ENCODE measurements at places on chromosomes 11 and 22.

DNA sequence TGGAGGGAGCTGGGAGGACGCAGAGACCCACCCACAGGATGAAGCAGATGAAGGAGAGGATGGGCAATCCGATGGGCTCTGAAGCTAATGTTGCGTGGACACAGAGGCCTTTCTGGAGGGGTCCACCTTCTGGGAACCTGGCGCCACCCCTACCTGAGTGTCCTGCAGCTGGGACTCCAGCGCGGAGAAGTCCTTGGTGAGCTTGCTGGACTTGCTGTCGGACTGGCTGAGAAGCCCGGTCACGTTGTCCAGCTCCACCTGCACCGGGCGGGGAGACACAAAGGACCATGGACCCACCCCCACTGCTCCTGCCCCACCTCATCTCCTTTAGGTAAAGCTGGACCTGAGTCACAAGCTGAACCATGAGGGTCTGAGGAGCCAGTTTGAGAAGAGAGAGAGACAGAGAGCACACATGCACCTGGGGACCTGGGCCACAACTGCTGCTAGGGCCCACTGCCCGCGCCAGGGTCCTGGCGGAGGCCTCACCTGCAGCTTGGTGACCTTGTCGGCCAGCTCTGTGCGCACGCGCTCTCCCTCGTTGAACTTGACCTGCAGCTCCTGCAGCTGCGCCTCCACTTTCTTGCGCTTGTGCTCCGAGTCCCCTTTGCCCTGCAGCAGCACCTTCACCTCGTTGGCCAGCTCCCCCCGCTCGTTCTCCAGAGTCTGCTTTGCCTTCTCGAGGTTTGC is 40.8 kb downstream of the APOL1 start:
- no peak for DNase-seq

- no peak for DNase-seq
Measured at GRCh38 chr11:108838792-108839105, 173.9 kb downstream of the DDX10 start.

- no peak for DNase-seq
Measured at GRCh38 chr11:7261578-7261977, 9.9 kb downstream of the SYT9 start.

GRCh38 chr11:64298966-64299846 is 952 bp upstream of the CATSPERZ start:
- no peak for DNase-seq

- no peak for DNase-seq
Measured at GRCh38 chr11:57641011-57641807, 8.5 kb downstream of the YPEL4 start.

- no peak for DNase-seq
Measured at GRCh38 chr22:33896575-33897447, 23.5 kb downstream of the LARGE1 start.

DNA sequence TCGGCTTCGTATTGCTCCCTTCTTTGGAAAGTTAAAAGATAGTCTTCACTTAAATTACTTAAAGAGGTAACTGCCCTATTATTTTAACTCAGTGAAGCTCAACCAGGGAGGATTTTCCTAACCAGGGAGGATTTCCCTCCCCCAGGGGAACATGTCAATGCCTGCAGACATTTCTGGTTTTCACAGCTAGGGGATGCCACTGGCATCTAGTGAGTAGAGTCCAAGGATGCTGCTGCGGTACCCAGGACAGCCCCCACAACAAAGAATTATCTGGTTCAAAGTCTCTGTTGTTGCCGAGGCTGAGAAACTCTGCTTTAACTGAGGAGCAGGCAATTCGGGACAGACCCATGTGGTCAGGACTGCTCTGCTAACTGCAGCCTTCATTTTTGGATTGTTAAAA is 82.2 kb downstream of the DEPDC5 start:
- no peak for DNase-seq

GRCh38 chr11:914204-914603 is 3.6 kb upstream of the CHID1 start:
- DNase-seq = no peak

GRCh38 chr11:70483917-70484316 is 85.6 kb downstream of the CTTN start:
- DNase-seq = no peak

GRCh38 chr11:35064114-35064800 is 74.7 kb upstream of the CD44 start:
- no peak for DNase-seq

- DNase-seq = no peak
Measured at GRCh38 chr22:49853981-49854831, 562 bp downstream of the ZBED4 start.

GRCh38 chr11:2205214-2205720 is 33.7 kb upstream of the TH start:
- no peak for DNase-seq

GRCh38 chr22:43624144-43624998 is 187.7 kb downstream of the EFCAB6 start:
- DNase-seq = no peak

DNA sequence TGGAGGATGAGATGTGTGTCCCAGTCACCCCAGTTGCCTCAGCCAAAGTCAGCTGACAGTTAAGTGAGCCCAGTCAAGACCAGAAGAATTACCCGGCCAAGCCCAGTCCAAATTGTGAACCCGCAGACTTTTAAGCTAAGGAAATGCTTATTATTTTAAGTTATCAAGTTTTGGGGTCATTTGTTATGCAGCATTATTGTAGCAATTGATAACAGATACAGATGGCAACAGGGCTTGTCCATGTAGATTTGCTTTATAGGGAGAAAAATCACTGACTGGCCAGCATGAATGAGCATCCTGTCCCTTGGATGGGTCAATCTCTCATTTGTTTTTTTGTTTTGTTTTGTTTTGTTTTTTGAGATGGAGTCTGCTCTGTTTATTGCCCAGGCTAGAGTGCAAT is 22.9 kb downstream of the SDHAF2 start:
- no peak for DNase-seq

- no peak for DNase-seq
Measured at GRCh38 chr11:124988063-124988462, 34.1 kb downstream of the CCDC15 start.

GRCh38 chr11:45060707-45061106 is 85.7 kb upstream of the PRDM11 start:
- no peak for DNase-seq

DNA sequence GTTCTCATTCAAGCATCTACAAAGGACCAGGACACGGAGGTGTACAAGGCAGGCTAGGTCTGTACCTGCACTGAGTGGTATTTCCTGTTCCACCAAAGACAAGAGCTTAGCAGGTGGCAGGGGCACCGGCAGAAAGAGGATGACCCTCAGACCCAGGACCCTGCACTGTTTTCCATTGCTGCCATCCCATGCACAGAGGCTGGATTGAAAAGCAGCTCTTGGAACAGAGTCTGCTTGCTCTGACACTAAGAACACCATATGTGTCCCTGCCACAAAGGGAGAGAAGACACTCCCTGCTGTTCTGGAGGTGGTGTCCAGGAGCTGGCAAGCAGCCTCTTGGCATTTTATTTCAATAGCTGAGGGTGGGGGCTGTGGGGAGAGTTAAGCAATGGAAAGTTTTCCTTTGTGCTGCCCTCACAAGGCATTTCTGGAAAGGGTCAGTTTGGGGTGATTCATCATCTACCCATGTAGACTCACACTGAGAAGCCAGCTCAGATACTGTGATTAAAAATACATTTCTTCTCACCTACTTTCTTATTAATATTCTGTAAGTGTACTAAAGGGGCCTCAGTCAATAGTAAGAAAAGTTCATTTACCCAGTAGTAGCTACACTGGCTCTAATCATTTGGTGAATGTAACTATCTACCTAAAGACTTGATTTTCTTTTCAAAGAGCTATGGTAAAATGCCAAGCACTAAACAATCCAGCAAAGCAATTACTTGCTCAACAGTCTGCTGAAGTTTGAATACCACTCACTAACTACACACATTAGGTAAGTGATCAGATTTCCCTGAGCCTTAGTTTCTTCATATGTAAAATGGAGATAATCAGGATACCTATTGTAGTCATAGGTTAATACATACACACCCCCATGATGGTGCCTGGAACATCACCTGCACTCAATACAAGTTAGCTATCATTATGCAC is 55.2 kb downstream of the SLC1A2 start:
- DNase-seq = no peak

All from right renal cortex interstitium (tissue), 3 donors.